Myocyte (in vitro differentiated cells): ENCODE measurements at places on chromosomes 4 and X.

GRCh38 chrX:78111140-78111931 is 7.3 kb downstream of the PGK1 start:
- DNase-seq = no peak

GRCh38 chr4:127261476-127261875 is 371.3 kb upstream of the INTU start:
- peak; percentile 13 for DNase-seq

DNA sequence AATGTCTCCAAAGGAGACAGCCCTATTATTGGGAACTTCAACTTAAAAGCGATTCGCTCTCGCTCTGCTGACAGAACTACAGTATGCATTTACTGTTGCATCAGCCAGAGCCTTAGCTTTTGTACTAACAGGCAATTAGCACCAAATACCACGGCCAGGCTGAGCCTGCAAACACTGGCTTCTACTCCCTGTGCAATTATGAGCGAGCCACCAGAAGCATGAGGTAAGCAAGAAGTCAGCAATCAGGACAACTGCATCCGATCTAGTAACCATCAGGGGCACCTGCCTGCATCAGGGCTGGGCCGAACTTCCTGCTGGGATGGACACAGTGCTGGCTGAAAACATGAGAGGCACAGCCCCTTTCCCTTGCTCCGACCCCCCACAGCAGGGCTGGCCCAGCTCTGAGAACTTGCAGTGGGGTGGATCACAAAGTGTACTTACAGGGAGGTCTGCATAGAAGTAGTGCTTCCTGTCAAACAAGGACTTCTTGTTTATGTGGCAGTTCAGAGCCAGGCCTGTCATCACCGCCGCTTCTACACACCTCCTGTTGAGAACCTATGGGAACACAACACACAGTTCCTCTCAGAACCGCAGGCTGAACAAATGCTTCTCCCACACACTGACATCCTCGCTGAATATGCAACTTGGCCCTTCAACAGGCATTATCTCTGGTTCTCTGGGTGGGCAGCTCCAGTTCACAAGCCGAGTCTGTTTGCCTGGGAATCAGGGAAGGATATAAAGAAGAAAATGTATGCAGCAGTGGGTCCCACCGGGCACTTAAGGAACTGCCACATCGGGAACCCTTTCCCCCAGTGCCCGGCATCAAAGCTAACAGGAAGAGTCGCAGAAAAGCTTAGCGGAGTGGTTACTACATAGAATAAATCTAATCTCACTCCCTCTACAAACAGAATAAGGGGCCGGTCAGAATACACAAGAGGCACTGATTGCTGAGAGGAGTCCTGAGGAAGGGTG is 41.5 kb downstream of the GATB start:
- DNase-seq = no peak

DNA sequence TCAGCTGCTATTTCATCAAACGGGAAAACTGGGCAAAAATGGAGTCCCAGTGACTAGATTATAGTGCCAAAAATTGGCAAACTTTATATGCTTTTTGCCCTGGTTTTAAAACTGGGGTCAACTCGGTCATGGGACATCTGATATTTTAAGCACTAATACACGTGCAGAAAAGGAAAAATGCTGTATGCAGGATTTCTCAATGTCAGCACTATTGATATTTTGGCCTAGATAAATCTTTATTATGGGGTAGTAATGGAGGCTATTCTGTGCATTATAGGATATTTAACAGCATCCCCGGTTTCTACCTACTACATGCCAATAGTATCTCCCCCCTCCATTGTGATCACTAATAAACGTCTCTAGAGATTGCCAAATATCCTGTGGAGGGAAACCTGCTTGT is 870.9 kb upstream of the IGFBP7 start:
- no peak for DNase-seq

DNA sequence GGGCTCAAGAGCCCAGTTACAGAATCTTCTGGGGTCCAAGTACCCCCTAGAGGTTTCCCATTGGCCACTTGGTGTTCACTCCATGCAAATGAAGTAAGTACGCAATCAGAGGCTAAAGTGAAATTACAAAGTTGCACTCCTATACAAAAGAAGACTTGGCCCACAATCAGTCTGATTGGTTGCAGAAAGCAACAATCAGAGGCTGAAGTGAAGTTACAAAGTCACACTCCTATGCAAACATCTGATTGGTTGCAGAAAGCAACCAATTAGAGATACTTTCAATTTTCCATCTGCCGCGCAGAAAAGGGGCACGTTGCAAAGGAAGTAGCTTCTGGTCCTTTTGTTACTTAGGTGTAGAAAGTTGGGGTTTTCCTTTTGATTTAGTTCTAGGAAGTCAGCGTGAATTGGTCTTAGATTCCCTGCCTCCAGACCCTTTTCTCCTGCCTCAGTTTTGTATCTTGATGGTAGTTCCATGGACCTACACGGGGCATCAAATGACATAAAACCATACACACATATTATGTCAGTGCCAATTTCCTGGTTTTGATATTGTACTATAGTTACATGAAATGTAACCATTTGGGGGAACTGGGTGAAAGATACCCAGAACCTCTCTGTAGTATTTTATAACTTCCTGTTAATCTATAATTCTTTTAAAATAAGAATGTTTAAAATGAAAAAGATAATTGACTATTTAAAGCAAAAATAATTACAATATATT is 12.4 kb upstream of the PIN4 start:
- no peak for DNase-seq

GRCh38 chr4:100022792-100023222 is 72.7 kb upstream of the H2AZ1 start:
- DNase-seq = no peak

DNA sequence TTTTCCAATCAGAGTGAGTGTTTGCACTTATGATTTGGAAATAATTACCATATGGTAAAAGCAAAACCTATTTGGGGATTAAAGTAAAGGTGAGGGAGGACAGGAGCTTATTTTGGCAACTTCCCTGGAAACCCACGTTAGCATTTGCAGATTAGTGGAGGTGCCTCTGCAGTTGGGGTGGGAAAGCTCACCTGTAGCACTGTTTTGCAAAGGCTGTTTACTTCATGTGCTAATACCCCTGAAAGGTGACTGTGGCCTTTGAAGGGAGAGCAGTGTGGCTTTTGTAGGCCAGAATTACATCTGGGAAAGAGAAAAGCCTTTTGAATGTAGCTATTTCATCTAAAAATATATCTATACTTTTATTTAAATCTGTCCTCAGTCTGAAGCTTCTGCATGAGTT is 9.4 kb downstream of the SUPT20HL1 start:
- DNase-seq = no peak

- DNase-seq = no peak
Measured at GRCh38 chr4:121654738-121655137, 42.0 kb downstream of the ANXA5 start.

DNA sequence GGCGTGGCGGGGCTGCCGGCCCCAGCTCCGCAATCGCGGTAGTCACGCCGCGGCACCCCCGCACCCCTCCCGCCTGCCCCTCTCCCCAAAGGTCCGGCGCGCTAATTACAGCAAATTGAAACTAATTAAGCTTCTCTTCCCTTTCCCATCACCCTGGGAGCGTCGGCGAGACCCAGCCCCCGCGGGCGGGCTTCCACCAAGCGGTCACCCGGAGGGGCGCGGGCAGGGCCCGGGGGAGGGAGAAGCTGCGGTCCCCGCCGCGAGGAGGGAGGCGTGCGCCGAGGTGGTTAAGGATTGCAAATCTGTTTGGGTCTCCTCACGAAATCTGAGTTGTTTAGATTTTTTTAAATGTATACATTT is 13.1 kb downstream of the ARX start:
- DNase-seq = no peak

DNA sequence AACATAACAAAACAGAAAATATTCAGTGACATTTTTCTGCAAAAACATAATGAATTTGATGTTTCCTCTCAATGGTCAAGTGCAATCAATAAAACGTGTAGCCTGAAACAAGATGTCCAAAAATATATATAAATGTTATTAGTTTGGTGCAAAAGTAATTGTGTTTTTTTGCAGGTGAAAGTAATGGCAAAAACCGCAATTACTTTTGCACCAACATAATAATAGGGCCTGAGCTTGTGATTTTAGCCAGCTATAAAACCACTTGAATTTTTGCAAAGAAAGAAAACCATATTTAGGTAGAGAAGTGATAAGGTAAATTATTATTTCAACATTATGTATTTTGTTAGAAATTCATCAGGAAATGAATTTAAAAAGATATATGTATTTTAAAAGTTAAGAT is 475.3 kb upstream of the AMOT start:
- no peak for DNase-seq

DNA sequence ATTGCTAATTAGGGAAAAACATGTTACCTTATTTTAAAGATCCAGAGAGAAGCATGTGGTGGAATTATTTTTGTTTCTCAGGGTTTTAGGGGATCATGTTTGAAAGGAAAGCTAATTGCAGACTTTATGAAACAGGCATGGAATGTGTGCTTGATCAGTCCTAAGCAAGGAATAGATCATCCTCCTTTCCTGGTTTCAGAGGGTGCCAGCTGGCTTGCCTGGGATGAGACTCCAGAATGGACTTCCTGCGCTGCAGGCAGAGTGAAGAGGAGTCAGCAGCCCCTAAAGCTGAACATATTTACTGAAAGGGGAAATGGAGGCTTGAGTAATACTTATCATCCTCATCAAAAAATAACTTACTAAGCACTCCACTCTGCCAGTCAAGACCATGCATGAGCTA is 13.3 kb downstream of the FGF5 start:
- peak; percentile 51 for DNase-seq

DNA sequence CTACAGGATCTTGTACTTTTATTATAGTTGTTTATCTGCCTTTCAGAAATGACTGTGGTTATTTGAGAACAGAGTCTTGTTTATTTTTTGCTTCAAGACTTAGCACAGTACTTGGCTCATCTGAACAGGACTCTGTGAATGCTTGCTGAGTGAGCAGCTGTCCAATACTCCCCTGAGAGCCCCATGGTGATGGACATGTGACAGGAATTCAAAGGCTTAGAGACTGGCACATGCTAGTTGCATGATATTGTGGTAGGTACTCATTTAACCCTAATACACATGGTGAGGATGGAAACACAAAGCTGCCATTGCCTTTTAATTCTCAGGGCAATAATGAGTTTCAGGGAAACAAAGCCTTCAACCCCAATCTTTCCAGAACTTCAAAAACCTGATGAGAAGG is 97.3 kb downstream of the GEMIN8 start:
- peak; percentile 80 for DNase-seq

GRCh38 chr4:3030566-3031356 is 43.6 kb downstream of the HTT-AS start:
- peak; percentile 41 for DNase-seq

- DNase-seq = peak; percentile 5
Measured at GRCh38 chrX:133171962-133172708, 46.0 kb downstream of the TFDP3 start.

- no peak for DNase-seq
Measured at GRCh38 chrX:116241001-116241400, 70.5 kb downstream of the AGTR2 start.

DNA sequence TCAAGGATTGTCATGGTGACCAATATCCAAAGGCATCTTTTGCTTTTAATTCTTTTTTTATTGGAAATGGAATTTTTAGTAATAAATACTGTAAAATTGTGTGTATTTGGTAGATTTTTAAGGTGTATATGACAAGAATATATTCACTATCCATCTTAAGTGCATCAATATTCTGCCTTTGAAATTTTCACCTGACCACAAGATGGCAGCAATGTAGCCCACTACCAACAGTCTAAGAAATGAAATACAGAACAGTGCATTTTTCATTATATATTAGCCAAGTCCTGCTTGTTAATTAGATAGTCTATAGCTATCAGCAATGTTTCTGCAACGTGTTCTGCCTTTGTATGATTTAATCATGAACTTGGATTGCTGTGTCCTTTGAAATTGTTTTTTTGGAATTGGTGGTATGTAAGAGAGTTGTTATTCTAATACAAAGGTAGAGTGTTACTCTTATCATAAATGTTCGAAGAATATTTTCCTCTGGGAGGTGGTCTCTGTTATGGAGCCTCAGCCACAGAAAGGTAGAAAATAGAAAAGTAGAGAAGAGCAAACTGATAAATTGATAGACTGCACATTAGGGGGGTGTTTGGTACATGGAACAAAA is 38.2 kb downstream of the HPGDS start:
- peak; percentile 62 for DNase-seq

- no peak for DNase-seq
Measured at GRCh38 chr4:81494031-81494431, 22.3 kb upstream of the RASGEF1B start.

DNA sequence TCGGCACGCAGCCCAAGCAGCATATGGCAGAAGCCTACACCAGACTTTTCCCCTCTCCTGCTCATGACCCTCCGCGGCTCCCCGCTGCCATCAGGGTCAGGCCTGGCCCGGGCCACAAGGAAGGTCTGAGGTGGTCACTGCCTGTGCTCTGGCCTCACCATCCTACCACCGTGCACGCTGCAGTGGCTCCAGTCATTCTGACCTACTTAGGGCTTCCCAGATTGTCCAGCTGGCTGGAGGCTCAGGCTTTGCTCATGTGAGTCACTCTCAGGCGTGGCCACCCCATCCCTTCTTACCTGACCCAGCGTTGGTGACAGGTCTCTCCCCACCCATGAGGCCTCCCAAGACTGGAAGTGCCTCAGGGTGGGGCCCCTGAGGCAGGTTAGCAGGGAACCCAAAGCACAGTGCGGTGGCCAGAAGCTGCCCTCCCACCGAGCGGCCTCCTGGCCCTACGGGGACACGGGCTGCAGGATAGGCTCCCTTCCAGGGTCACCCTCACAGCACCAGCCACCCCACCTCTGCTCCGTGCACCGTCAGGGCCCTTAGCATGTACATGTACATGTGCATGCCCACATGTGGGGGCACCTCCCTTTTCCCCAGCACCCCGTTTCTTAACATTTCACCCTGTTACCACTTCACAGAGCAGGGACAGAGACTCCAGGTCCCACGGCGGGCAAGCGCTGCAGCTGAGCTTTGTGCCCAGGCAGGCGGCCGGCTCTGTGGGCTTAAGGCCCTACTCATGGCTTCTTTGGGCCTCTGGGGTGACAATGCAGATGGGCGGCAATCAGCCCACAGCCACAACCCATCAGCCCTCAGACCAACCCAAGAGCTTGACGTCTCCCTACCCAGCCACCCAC is 2.2 kb downstream of the TREX2 start:
- DNase-seq = no peak

DNA sequence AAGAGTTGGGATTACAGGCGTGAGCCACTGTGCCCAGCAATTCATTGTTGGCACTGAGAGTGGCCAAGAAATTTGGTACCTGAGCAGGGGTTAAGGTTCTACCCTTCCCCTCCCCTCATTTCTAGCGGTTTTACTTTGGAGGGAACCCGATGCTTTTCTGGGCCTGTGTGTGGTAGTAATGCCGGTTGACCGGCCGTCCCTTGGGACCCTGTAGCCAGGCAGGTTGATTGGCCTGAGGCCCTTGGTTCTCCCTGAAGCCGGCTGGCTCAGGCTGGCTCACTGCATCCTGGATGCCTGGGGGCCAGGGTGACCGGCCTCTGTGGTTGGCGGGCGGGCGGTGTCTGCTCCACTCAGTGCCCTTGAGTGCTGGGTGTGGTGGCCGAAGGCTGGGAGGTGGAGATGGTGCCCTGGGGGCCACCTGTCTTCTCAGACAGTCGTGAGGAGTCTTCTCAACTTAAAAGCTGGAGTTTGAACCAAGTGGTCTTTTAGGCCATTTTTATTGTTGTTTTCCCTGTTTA is 45.6 kb downstream of the RGS12 start:
- peak; percentile 47 for DNase-seq
